ENCODE measurements at places on chromosomes 11 and 22.

GRCh38 chr11:125295931-125296330 is 131.4 kb downstream of the PKNOX2 start:
- no peak for DNase-seq

DNA sequence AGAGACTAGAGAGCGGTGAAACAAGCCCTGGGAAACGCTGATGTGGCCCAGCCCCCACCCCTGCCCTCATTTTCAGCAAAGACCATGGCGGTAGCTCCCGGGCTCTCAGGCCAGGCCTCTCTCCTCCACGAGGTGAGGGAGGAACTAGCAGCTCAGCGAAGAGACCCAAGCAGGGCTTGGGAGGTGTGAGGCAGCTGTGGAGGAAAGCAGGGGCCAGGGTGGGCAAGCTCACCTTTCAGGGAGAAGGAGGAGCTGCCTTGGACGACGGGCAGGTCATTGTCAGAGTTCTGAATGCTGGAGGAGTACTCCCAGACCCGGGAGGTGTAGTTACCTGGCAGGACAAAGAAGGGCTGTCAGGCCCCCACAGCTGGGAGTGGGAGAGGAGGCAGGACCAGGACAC is 19.9 kb downstream of the TRIM29 start:
- DNase-seq, result no peak

DNA sequence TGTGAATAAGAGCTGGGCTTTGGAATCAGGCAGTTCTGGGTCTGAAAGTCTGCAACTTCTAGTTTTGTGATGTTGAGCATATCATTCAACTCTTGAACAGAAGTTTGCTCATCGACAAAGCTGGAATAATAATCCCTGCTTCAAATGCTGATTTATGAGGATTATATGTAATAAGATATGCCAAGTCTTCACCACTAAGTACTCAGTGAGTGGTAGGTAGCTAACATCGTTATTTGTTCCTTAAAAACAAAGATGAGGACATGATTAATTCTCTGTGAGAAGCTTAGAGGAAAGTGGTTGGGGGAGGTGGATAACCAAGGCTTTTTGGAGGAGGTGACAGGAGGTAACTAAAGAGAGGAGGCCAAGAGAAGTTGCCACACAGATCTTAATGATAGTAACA is 96.5 kb downstream of the ME3 start:
- no peak for DNase-seq

- DNase-seq, result no peak
These were observed 9.7 kb upstream of the RCN1 start for GRCh38 chr11:32081129-32081641.

- peak; percentile 43 for DNase-seq
These were observed 33.4 kb downstream of the MICAL3 start for GRCh38 chr22:17990942-17991341.

DNA sequence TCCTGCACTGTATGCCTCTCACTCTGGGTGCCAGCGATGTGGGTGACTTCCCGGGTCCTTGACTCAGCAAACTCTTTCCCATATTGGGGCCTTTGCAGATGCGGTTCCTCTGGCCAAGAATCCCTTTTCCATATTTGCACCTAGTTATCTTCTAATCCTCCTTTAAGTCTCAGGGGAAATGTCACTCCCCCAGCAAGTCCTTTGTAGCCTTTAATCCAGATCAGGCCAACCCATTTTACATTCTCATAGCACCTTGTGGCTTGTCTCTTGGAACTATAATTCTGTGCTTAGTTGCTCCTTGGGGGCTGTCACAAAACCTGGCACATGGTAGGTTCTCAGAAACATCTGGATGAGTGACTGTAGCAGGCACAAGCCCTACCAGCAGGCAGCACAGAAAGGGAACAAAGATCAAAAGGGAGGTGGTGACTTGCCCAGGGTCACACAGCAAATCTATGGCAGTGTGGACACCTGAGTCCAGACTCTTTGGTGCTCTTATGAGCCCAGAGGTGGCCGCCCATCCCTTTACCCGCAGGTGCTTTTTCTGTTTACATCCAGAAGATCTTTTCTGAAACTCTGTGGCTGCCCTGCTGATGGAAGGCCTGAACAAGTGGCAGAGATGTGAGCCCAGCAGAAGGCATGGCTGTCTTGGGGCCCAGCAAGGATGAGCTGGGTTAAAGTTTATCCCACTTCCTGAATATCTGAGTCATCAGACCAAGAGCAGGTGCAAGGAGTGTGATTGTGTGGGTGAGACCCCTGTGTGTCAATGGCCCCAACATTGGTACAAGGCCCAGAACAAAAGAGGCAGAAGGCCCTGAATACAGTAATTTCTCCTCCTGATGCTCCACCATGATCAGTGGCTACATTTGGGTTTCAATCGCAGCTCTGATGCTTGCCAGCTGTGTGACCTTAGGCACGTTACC is 78.6 kb upstream of the GRK3 start:
- DNase-seq, result no peak

Data from sciatic nerve (tissue), 2 donors.